Naive thymus-derived CD8-positive, alpha-beta T cell (primary cell): ENCODE measurements at places on chromosomes 5 and 9. TPM values are rescaled to one million over a fixed set of nuclear protein-coding genes. Genes with fewer than 3 reads are reported as not detected.

The ZCCHC9 gene
- polyA plus RNA-seq: 16.0 TPM

The BARHL1 gene
- not detected for polyA plus RNA-seq

The LMBRD2 gene
- polyA plus RNA-seq: 4.5 TPM

The PKD2L2 gene
- 0.34 TPM for polyA plus RNA-seq

GRCh38 chr5:39302472-39302871 lies 61.8 kb downstream of the C9 start:
- no peak for DNase-seq

DNA sequence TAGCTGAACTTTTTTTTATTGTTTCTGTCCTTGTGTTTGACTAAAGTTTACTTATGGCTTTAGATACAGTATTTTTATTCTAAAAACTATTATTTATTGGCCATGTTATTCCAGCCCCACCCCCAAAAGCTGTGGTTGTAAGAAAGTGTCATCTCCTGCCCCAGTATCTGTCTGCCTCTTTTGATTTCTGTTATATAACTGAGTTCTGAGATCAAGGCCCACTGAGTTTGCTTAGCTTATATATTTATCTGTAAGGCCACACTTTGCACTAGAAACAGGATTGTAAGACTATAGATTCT lies 116.8 kb upstream of the TNFAIP8 start:
- peak; percentile 35 for DNase-seq

GRCh38 chr5:170372971-170373370 lies 16.2 kb downstream of the KCNMB1 start:
- no peak for DNase-seq

DNA sequence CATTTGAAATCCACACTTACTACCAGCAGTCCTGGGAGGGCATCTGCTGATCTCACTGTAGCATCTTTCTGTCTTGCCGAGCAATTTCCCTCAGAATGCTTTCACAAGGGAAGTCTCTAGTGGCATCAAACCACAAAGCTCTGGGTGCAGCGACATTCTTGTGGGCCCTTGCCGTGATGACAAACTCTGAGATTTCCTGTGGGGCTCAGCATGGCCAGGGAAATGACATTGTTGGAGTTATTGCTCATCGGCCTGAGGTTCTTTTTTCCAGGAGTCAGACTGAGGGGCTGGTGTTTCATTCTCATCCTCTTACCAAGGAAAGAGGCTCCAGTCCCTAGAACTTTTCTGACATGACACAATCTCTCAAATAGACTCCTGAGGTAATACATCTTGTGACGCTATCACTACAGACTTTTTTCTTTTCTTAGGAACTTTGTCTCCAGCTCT lies 51.4 kb downstream of the PFDN1 start:
- no peak for DNase-seq

DNA sequence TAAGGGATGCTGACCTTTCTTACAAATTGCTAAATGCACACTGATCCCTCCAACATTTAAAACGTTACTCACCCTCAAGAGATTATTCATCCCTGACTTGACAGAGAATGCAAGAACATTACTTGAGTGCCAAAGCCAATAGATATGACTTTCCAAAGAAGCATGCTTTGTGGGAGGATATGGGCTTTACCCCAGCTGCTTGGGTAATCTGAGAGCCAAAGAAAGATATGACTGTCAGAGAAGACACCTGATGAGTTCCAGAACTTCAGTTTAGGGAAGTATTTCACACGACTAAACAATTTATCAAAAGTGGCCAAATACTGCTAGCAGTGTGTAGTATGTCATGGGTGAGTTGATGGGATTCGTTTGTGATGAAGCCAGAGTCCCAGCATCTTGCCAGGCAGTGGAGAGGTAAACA lies 7.4 kb upstream of the SPDL1 start:
- DNase-seq: no peak

DNA sequence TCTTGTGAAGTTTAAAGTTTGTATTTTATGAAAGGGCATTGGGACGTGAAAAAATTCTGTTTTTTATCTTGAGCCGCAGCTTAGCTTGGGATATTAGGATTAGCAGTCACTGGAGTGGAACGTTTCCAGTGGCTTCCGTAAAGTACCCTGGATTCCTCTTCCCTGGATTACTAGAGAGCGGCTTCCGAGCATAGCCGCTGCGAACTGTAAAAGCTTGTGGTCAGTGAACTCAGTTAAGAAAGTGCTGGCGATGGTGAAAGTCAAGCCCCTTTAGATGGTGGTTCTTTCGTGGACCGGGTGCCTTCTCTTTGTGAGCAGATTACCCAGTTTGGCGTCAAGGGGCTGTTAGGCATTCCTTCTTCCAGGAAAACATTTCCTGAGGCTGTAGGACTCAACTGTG lies 168.1 kb downstream of the KDM4C start:
- DNase-seq: no peak
